Stimulated activated CD8-positive, alpha-beta memory T cell treated with anti-CD3 and anti-CD28 coated beads, Interleukin-7, amount 100 ng/mL, for 24 hours (primary cell): ENCODE measurements at places on chromosomes 5 and 9.

DNA sequence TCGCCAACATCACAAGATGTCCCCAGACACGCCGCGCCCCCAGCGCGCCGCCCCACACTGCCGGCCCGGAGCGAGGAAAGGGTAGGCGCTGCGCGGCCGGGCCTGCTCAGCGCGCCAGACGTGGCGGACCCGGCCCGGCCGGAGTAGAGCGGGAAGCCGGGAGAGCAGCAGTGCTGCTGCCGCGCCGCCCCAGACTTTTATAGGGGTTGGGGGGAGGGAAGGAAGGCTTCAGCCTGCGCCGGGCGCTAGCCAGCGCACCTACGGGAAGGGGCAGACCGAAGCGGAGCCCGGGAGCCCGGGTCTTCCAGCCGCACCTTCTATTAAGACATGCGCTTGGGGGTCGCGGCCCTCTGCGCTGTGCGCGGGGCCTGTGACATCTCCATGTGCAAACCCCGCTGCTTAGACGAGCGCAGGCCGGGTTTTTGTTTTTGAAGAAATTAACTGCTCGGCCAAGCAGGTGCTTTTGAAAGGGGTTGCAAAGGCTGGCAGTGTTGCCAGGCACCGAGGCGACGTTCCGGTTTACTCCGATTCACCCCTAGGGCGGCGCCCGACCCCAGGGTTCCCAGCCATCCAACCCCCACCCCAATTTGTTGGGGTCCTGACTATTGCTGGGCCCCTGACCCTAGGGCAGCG is 353 bp upstream of the PAX5 start:
- no peak for DNase-seq

DNA sequence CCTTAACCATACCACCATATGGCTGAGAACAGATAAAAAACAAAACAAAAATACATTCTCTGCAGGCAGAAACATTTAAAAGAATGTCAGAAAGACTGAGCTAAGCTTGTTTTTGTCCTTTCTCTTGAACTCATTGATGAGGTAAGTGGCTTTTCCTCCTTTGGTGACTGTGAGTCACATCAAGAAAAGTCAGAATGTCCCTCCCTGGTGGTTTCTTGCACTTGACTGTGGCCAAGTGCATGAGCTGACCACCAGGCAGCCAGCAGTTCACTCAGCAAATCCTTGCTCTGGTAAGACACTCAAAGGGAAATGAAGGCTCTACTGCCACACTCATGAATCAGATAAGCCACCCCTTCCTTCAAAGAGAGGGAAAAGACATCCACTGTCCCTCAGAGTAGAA is 970.9 kb downstream of the TAF11L14 start:
- DNase-seq: no peak

- no peak for DNase-seq
Measured at GRCh38 chr5:565782-566440, 41.7 kb upstream of the SLC9A3 start.

- DNase-seq: no peak
Measured at GRCh38 chr5:150428106-150428876, 15.6 kb upstream of the CD74 start.

DNA sequence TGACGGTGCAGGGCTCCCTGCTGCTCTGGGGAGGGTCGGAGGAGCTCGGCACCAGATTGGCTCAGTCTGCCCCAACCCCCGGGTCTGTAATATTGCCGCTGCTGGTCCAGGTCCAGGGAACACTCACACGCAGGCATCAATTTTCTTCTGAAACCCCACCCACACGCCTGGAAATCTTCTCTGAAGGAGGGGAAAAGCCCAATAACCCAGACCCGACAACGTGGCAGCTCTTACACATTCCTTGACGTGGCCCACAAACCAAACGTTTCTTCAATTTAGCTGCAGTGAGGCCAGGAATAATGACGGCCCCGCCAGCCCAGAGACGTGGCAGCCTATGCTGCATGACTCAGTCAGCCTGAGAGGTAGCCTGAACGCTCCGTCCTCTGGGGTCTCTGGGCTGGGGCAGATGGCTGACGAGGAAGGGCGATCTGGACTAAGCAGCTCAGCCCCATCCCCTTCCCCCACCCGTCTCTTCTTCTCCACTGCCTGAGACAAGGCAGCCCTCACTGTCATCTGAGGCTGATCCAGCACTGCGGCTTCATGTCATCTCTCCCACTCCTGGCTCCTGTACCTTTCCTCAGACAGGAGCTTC is 9.9 kb upstream of the SPARC start:
- DNase-seq: no peak

GRCh38 chr9:15725953-15726352 is 173.1 kb downstream of the CCDC171 start:
- no peak for DNase-seq

DNA sequence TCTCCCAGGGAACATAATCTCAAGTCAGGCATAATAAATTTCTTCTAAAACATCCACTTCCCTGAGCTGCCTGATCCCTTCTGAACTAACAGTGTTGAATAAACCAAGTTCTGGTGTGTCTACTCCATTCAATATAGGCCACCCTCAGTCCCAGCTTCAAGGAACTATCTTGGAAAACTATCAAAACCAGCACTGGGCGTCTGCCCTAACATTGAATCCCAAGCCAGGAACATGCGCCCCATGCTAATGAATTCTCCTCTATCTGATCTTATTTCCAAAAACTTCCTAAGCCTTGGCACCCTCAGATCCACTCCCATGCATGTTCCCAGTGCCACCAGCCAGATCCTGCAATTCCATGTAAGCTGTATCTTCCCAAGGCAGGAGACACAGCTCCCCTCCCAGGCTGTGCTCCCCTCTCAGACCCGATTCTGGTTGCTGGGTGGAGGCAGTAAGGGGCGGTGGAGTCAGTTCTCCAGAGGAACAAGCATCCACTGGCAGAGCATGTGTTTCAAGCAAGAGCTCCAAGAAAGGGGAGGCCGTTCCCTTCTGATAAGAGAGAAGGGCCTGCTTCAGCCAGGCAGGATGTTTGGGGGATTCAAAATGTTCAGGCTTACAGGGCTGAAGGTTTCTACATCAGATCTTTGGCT is 13.1 kb upstream of the FOXI1 start:
- no peak for DNase-seq

GRCh38 chr5:50401336-50401735 is 39.8 kb downstream of the EMB start:
- DNase-seq: no peak

DNA sequence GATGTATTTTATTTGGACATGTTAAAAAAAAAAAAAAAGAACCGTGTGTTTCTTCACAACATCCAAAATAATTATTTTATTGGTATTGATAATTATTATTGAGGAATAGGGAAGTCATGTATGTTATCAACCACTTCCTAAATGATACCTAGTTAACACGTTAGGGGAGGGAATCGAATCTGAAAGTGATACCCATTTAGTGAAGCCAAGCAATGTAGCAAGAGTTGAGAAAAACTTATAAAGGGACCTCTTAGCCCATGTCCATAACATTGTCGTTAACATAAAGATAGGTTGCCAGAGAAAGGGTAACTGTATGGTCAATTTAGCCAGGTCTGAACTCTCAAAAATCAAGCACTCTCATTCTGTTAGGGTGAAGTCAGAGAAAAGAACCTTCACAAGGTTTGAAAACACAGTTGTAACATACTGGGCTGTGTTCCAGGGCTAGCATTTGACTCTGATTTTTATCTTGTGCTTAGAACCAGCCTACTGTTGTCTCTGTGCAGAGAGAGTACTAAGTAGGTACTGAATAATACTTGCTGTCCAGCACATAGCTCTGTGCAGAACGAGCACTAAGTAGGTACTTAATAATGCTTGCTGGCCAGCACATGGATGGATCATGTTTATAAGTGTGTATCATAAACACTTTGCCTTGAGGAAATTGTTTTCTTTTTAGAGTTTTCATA is 60.4 kb downstream of the GHR start:
- DNase-seq: no peak

DNA sequence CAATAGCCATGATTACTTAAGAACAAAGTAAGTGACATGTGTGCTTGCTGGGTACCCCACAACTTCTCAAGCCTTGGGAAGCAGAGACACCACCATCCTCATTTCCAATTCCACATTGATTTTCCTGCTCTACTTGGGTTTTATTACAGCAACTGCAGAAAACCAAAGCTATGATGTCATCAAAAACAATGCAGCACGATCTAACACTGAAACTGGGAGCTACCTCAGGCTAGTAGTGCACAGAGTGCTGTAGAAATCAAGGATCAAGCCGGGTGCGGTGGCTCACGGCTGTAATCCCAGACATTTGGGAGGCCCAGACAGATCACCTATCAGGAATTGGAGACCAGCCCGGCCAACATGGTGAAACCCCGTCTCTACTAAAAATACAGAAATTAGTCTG is 174.4 kb upstream of the MSX2 start:
- no peak for DNase-seq

- no peak for DNase-seq
Measured at GRCh38 chr5:17306726-17307091, 89.3 kb downstream of the BASP1 start.

- no peak for DNase-seq
Measured at GRCh38 chr5:124349931-124350330, 396.5 kb downstream of the ZNF608 start.

DNA sequence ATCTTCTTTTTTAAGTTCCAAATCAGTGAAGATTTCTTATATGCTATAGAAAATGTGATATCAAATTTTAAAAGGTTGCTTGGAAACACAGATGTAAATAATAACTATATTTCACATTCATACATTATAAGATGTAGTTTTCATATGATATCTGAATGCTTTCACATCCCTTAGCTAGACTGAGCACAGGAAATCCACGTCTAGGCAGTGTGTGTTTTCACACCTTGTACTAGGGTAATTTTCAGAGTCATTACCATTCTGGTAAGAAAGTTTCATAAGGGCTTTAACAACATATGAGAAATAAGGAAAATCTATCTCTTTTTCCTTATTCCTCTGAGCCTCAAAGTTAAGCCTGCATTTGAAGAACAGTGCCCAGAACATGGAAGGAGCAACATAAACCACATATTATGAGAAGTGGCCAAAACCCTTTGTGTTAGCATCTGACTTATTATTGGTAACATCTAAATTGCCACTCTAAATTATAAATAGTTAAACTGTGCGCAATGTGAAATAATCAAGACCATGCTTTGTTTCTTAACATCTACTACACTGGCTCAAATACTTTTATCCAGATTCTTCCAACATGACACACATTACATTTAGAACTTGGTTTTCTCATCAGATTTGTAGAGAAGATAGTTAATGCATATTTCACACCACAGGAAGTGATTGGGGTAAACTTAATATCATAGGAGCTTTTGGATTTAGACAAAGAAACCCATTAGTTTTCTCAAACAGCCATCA is 113.3 kb downstream of the PPP2R2B start:
- DNase-seq: no peak

DNA sequence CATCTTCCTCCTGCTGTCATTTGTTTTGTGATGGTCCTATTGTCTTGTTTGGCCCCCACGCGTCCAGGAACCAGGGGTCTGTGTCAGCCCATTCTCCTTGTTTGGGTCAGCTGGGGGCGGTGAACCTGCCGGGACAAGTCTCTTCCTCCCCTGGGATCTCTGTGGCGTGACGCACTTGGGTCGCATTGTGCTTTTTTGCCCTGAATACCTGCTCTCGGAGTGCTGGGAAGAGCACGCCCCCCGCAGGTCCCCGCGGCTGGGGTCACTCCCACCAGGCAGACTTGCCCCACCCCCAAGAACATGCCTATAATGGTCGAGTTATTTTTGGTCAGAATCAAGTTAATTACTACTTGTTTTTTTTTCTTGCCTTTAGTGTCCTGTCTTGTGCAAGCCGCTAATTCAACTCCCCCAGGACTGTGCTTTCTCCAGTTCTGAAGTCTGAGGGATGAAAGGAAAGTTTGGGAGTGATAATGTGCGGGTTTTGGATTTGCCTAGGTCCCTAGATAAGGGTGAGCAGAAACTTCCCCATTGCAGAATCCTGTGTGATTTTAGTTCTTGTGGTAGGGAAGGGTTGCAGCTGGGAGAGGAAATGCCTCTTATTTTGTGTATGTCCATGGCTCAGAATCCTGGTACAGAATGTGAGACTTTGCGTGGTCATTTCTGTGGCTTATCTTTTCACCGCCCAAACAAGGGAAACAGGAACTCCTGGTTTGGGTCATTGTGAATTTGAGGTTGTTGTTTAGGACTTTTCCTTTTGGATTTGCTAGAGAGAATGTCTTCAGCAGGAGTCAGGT is 789 bp downstream of the ACER2 start:
- DNase-seq: no peak

GRCh38 chr9:16475996-16476395 is 394.5 kb downstream of the BNC2 start:
- DNase-seq: no peak

GRCh38 chr9:88991066-88992034 is at the start of gene S1PR3:
S1PR3 (plus strand) TSS chr9:88991468; CDS start chr9:89001201, 9,733 bp downstream.
- peak; percentile 6 for DNase-seq

GRCh38 chr5:67065237-67065636 is 131.4 kb downstream of the CD180 start:
- DNase-seq: no peak

DNA sequence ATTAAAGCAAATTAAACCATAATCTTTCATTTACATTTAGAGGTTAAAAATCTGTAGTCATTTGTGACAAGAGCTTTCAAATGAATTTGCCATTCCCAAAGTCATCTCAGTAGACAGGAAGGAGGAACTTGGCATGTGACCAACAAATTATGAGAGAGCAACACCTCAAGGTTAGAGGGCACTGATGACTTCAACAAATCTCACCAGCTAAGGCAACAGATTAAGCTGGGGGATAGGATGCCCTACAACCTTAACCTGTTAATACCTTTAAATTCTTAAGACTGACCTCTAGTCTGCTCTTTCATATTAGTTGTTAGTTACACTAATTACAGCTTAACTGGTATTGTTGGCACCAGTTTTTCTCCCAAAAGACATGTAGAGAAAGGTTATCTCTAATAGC is 18.4 kb downstream of the POU5F2 start:
- no peak for DNase-seq

GRCh38 chr9:124079176-124079925 is 67.8 kb downstream of the LHX2 start:
- no peak for DNase-seq

DNA sequence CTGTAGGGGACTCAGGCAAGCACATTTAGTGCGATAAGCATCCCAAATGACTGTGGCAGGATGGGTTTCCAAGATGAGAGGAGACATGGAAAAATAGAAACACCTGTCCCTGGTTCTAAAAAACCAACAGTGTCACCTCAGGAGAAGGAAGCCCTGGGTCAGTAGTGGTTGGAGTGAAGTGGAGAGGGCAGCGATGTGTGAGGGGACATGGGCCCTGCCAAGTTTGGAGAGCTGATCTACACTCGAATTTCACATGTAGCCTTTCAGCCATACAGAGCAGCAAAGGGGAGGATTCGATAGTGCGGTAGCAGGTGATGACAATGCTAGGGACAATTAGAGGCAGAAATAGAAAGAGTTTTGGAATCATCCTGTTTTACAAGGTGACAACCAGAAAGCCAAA is 32.6 kb upstream of the LHX2 start:
- no peak for DNase-seq

- DNase-seq: no peak
Measured at GRCh38 chr9:13804532-13804931, 509.4 kb downstream of the NFIB start.

GRCh38 chr5:14208071-14209021 is 65.2 kb downstream of the TRIO start:
- no peak for DNase-seq
